Smooth muscle cell of bladder (primary cell): ENCODE measurements at places on chromosomes 3 and 15. TPM values are rescaled to one million over a fixed set of nuclear protein-coding genes. Genes with fewer than 3 reads are reported as not detected.

The IGSF10 gene
- total RNA-seq = 0.71 and 6.1 TPM in 2 replicates

The CCDC13 gene
- 0.74 and 1.1 TPM in 2 replicates for total RNA-seq

The ARPP19 gene
- 43.0 and 57.3 TPM in 2 replicates for total RNA-seq

The FOXL2NB gene
- total RNA-seq = under 0.01 TPM in 1 of 2 replicates, not detected in the other

The PYGO1 gene
- total RNA-seq = 6.8 and 8.6 TPM in 2 replicates

The ACTRT3 gene
- total RNA-seq = 3.7 and 4.4 TPM in 2 replicates

The TGM5 gene
- total RNA-seq = not detected in 2 replicates

The KNSTRN gene
- 11.0 and 11.1 TPM in 2 replicates for total RNA-seq

The CDHR4 gene
- total RNA-seq = under 0.01 and 0.14 TPM in 2 replicates

The RETNLB gene
- total RNA-seq = not detected in 2 replicates

The ROBO2 gene
- total RNA-seq = 8.0 and 24.9 TPM in 2 replicates

The LINGO1 gene
- not detected in 2 replicates for total RNA-seq

The C3orf49 gene
- total RNA-seq = not detected in 2 replicates

The ITGA11 gene
- total RNA-seq = 28.6 and 55.0 TPM in 2 replicates

The ITPKA gene
- 0.92 and 1.4 TPM in 2 replicates for total RNA-seq

The PLA2G4E gene
- total RNA-seq = not detected in 2 replicates

The CFAP20DC gene
- total RNA-seq = 1.3 and 1.6 TPM in 2 replicates

The ZIC1 gene
- total RNA-seq = not detected in 2 replicates

The STRC gene
- total RNA-seq = not detected in 2 replicates

The PIGX gene
- 15.5 and 20.1 TPM in 2 replicates for total RNA-seq

The RBP2 gene
- total RNA-seq = not detected in 2 replicates
